ENCODE measurements at places on chromosomes 13 and 19.

DNA sequence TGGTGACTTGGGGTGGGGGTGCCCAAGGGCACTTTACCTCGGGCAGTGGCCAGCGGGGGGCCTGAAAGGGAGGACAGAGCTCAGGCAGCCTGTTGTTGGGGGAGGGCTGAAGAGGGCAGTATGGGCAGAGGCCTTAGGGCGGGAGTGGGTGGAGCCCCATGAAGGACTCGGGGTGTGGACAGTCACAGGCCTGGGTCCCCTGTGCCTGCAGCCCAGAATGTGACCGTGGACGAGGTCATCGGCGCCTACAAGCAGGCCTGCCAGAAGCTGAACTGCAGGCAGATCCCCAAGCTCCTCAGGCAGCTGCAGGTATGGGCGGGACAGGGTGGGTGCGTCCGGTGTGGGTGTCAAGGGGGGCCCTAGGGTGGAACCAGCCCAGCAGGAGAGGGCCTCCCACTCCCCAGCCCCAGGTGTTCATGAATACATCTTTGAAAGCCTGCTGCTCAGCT lies 22.5 kb downstream of the NKPD1 start:
- no peaks in the 10 kb centered on the region for H3K27me3 ChIP-seq
- no peak overlapping the region for H3K4me3 ChIP-seq
- no peak for DNase-seq
- H3K36me3 ChIP-seq = peaks cover 31% of the 10 kb centered on the region

DNA sequence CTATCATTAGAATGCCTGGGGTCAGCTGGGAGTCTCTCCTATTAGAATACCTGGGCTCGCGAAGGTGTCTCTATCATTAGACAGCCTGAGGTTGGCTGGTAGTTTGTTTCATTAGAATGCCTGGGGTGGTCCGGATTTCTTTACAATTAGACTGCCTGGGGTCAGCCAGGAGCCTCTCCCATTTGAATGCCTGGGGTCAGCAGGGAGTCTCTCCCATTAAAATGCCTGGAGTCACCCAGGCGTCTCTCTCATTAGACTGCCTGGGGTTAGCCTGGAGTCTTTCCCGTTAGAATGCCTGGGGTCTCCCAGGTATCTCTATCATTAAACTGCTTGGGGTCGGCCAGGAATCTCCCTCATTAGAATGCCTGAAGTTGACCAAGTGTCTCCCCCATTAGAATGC lies 1458.3 kb downstream of the UQCRFS1 start:
- H3K27ac ChIP-seq = no peak overlapping the region
- DNase-seq = no peak
- H3K4me3 ChIP-seq = no peak overlapping the region
- no peaks in the 10 kb centered on the region for H3K27me3 ChIP-seq

GRCh38 chr19:41363371-41363752 lies 587 bp downstream of the B9D2 start:
- no peak for DNase-seq
- H3K36me3 ChIP-seq = no peaks in the 10 kb centered on the region
- peak overlapping the region; percentile 99 for H3K27ac ChIP-seq
- peak overlapping the region; percentile 76 for H3K4me3 ChIP-seq
- H3K4me1 ChIP-seq = peaks cover 29% of the 10 kb centered on the region
- no peaks in the 10 kb centered on the region for H3K27me3 ChIP-seq

DNA sequence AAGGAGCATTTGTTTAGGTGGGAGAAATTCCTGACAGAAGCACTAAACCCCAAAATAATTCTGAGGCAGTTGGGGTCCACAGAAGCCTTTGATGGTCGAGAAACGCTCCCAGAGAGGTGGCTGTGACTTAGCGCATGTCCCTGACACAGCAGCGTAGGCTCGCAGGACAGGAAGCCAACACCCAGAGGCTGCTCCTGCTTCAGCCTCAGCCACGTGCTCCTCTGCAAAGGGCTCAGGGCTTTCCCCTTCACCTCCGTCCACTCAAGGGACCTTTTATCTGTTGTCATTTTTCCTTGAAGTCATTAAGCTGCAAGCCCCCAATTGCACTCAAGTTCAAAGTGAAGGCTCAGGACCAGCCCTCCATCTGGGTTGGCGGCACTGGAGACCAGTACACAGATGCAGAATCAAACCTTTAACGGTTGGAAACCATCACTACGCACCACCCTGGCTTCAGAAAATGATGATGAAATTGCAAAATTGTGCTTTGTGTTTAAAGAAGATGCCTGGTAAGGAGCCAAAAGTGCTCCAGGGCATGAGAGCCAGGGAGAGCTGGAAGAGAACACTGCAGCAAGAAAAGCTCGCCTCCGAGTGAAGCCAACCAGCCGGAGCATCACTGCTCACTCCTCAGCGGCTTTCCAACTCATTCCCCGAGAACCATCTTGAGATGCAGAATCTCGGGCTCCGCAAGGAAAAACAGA lies 219.6 kb downstream of the RAP2A start:
- H3K27me3 ChIP-seq = no peaks in the 10 kb centered on the region
- no peak for DNase-seq
- H3K4me1 ChIP-seq = no peaks in the 10 kb centered on the region
- H3K4me3 ChIP-seq = no peak overlapping the region

DNA sequence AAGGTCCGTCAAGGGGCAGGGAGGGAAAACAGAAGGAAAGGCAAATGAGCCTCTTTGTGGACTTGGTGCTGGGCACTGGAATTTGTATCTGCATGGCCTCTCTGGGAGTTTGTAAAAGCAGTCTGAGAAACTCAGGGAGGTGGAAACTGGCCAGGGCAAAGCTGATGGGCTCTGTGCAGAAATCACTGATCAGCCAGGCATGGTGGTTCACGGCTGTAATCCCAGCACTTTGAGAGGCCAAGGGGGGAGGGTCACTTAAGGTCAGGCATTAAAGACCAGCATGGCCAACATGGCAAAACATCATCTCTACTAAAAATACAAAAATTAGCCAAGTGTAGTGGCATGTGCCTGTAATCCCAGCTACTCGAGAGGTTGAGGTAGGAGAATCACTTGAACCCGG lies 369.9 kb upstream of the ZNF507 start:
- no peaks in the 10 kb centered on the region for H3K27me3 ChIP-seq
- H3K36me3 ChIP-seq = no peaks in the 10 kb centered on the region
- DNase-seq = peak; percentile 35
- H3K4me1 ChIP-seq = no peaks in the 10 kb centered on the region

GRCh38 chr13:53445686-53446085 lies 417.1 kb downstream of the OLFM4 start:
- H3K27me3 ChIP-seq = no peaks in the 10 kb centered on the region
- H3K4me3 ChIP-seq = no peak overlapping the region
- DNase-seq = no peak
- no peaks in the 10 kb centered on the region for H3K36me3 ChIP-seq
- H3K27ac ChIP-seq = no peak overlapping the region

GRCh38 chr19:1311543-1312091 lies 25.9 kb downstream of the EFNA2 start:
- H3K27ac ChIP-seq = no peak overlapping the region
- H3K4me1 ChIP-seq = peaks cover 16% of the 10 kb centered on the region
- H3K36me3 ChIP-seq = no peaks in the 10 kb centered on the region
- DNase-seq = no peak

- H3K27me3 ChIP-seq = no peaks in the 10 kb centered on the region
- H3K36me3 ChIP-seq = no peaks in the 10 kb centered on the region
- peak overlapping the region; percentile 97 for H3K27ac ChIP-seq
- peaks cover 23% of the 10 kb centered on the region for H3K4me1 ChIP-seq
- H3K4me3 ChIP-seq = peak overlapping the region; percentile 79
These were observed 5.5 kb downstream of the IER2 start for GRCh38 chr19:13155472-13156359.

GRCh38 chr19:46922465-46922864 lies 61.7 kb downstream of the ARHGAP35 start:
- no peaks in the 10 kb centered on the region for H3K27me3 ChIP-seq
- no peak overlapping the region for H3K4me3 ChIP-seq
- H3K27ac ChIP-seq = no peak overlapping the region
- peaks cover 37% of the 10 kb centered on the region for H3K4me1 ChIP-seq

DNA sequence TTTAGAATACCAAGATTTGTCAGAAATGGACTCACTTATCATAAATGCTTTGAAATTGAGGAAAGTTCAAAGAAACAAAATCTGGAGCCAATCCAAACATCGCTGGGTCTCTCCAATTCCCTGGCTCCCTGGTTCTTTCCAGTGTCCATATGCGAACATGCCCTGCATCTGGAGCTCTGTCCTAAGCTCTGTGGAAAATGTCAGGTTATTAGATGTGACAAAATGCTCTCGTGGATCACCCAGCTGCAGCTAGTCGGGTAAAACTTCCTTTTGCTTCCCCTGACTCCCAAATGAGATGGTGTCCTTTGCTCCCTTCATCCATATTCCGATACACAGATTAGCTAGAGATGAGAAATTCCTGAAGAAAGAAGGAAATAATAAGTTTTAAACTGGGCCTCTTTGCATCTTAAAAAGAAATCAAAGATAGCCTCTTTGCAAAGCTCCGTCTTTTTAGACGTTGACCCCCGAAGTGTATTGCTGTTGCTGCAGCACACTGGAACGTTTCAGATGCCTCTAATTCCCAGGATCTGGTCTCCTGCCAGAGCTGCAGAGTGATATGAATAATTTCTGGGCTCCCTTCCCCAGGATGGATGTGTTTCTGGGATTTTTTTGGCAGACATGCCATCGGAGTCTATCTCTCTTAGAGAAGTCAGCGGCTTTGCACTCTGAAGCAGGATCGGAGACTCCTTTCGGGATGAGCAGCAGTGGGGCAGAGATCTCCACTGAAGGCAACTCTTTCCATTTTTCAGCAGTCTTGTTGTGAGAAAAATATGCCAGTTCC lies 102.9 kb downstream of the TEX26 start:
- H3K36me3 ChIP-seq = no peaks in the 10 kb centered on the region
- DNase-seq = no peak

DNA sequence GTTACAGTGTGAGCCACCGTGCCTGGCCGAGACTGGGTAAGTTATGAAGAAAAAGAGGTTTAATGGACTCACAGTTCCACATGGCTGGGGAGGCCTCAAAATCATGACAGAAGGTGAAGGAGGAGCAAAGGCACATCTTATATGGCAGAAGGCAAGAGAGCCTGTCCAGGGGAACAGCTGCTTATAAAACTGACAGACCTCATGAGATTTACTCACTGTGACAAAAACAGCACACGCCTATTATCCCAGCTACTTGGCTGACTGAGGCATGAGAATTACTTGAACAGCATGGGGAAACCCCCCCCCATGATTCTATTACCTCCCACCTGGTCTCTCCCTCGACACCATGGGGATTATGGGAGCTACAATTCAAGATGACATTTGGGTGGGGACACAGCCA lies 23.4 kb upstream of the ZNF561 start:
- DNase-seq = no peak
- no peak overlapping the region for H3K27ac ChIP-seq
- H3K4me1 ChIP-seq = no peaks in the 10 kb centered on the region
- H3K27me3 ChIP-seq = no peaks in the 10 kb centered on the region
- H3K4me3 ChIP-seq = no peak overlapping the region

DNA sequence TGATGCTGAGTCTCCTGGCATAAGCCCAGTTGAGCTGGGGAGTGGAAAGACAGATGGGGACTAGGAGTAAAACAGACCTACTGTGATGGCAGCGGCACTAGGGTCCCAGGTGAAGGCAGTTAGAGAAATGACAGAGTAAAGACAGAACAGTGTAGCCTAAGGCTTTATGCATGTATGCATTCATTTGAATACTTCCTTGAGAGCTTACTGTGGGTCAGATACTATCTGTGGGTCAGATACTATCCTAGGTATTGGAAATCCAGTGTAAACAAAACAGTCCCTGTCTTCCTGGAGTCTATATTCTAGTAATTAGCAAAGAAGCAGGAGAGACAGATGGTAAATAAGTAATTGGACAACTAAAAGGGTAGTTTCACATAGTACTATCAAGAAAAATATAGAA lies 73.7 kb upstream of the LRCH1 start:
- no peak overlapping the region for H3K4me3 ChIP-seq
- no peaks in the 10 kb centered on the region for H3K27me3 ChIP-seq
- peaks cover 10% of the 10 kb centered on the region for H3K4me1 ChIP-seq
- H3K27ac ChIP-seq = no peak overlapping the region
- no peak for DNase-seq

DNA sequence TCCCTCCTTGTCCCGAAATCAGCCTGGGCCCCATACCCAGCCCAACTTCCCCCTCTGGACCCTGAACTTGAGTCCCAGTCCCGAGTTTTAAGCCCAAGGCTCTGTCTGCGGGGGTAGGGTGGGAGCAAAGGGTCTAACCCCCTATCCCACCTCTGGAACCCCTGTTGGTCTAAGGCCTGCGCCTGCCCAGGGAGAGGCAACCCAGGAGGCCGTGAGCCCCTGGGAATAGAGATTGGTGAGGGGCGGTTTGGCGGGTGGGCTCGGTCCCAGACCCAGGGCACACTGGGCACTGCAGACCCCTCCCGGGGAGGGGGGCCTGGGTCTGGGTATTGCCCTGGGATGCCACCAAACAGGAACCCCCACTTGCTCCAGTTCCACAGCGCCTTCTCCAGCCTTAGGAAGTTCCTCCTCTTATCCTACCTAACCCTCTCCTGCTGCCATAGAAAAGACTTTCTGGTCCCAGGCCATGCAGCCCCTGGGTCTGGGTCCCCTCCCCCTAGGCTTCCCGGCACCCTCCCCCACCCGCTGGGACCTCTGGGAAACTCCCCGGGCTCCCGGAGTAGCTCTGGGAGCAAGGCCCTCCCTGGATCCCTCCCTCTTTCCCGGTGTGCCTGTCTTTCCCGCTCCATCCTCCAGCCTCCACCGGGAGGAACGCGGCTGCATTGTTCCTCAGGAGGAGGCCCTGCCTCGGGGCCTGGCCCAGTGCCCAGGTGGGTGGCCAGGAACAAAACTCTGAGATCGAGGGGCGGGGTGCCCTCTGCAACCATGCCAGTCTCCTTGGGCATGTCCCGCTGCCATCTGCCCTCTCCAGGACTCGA lies 33.6 kb upstream of the NANOS3 start:
- DNase-seq = peak; percentile 92
- H3K4me1 ChIP-seq = peaks cover 72% of the 10 kb centered on the region
- peak overlapping the region; percentile 98 for H3K4me3 ChIP-seq
- H3K27ac ChIP-seq = peak overlapping the region; percentile 100

DNA sequence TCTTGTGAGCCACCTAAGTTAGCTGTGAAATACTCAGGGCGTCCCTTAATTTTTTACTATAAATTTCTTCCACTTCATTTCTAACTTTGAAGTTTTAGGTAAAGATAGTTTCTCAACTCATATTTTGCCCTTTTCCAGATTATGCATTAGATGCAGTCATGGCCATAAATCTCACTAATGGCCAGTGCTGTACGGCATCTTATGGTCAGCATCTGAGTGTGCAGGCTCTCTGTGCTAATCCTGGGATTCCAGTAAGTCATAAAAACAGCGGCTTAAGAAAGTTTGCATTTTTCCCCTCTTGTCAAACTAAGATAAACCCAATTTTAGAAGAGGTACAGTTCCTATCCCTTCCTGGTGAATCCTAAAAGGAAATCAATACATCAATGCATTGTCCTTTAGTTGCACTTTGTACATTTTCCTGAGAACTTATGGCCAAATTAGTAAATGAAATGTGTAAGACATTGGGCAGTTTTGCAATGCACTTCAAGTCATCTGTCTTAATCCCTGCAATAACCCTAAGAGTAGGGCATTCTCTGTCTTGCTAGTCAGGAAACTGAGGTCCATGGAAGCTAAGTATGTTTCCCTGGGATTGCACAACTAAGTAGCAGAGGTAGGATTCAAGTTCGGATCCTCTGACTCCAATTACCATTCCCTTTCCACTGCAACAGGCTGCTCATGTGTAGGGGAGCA lies 146.2 kb downstream of the DCT start:
- H3K36me3 ChIP-seq = no peaks in the 10 kb centered on the region
- H3K4me3 ChIP-seq = no peak overlapping the region
- peaks cover 12% of the 10 kb centered on the region for H3K4me1 ChIP-seq
- no peak for DNase-seq

GRCh38 chr13:70191034-70191433 lies 82.8 kb upstream of the KLHL1 start:
- no peaks in the 10 kb centered on the region for H3K27me3 ChIP-seq
- no peaks in the 10 kb centered on the region for H3K36me3 ChIP-seq
- H3K4me1 ChIP-seq = no peaks in the 10 kb centered on the region
- no peak overlapping the region for H3K4me3 ChIP-seq
